Activated CD4-positive, alpha-beta T cell treated with anti-CD3 and anti-CD28 coated beads, Interleukin-2, amount 10 ng/mL, durations not matched to agents 7 days and 5 days (primary cell): ENCODE measurements at places on chromosomes 2 and 18.

- no peak for DNase-seq
Measured at GRCh38 chr2:189191766-189192165, 12.2 kb upstream of the COL5A2 start.

GRCh38 chr2:155748131-155748530, 584.4 kb downstream of the NR4A2 start:
- no peak for DNase-seq

DNA sequence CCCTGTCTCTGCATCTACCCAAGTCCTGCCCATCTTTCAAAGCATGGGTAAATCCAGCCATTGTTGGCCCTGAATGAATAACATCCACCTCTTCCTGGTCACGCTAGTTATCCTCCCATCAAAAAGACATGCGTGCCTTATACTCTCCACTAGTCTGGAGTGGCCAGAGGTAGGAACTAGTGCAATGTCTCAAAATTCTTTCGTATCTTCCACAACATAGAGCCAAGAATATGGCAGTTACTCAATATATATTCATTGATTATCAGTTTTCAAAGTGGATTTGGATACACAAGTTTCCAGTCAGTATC, 8.9 kb downstream of the APOB start:
- no peak for DNase-seq

DNA sequence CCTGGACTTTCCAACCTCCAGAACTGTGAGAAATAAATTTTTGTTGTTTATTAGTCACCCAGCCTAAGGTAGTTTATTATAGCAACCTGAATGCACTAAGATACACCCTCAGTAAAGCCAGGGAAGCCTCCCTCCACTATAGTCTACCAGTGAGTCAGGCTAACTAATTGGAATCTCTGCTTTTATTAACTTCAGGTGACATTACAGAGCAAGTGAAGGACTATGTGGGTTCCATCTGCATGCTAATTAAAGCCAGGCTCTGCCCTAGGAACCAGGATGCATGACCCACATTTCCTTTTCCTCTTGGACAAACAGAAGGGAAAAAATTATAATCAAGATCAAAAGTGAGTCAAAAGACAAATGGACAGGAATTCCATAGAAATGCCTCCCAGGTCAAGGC, 56.1 kb downstream of the ZC3H8 start:
- no peak for DNase-seq

DNA sequence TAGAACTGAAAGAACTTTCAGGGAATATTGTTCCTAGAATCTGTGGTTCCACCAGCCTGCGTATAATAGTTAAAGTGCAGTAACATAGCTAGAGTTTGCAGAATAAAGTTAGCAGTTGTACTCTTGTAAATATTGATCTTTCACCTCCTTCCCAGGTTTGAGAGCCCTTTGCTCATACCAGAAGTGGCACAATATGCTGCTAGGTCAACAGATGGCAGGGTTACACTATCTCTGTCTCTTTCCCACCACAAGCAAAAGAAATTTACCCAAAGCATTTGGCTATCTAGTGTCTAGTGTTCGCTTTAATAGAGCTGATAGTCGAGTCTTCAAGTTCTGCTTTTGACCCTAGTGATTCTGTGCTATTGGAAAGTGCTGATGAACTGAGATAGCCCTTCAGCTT, 119.0 kb upstream of the KLHL14 start:
- DNase-seq: no peak
